ENCODE measurements at places on chromosomes 3 and 15. TPM values are rescaled to one million over a fixed set of nuclear protein-coding genes. Genes with fewer than 3 reads are reported as not detected.

Gene HIGD2B
- total RNA-seq, result not detected

Gene KIF7
- 16.2 TPM for total RNA-seq

GRCh38 chr15:42080919-42081830 is 13.2 kb downstream of the PLA2G4D start:
- no peak for DNase-seq

DNA sequence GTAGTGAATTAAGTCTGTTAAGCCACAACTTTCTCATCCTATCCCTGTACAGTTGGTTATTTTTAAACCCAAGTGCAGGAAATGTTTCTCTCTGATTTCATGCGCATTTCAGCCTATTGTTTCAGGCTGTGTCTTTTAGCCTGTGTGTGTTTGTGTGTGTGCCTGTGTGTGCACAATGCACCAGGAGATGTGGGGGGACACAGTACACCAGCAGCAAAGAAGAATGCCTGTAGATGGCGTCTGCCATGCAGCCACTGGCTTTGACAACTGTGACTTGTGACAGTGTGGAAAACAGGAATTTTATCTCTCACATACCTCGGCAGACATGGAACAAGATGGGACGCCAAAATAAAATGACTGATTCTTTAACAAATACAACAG is 43.6 kb upstream of the PLXNA1 start:
- DNase-seq, result no peak

Gene SPINK8
- total RNA-seq, result not detected

GRCh38 chr15:76274226-76274625 is 37.0 kb downstream of the ETFA start:
- no peak for DNase-seq

DNA sequence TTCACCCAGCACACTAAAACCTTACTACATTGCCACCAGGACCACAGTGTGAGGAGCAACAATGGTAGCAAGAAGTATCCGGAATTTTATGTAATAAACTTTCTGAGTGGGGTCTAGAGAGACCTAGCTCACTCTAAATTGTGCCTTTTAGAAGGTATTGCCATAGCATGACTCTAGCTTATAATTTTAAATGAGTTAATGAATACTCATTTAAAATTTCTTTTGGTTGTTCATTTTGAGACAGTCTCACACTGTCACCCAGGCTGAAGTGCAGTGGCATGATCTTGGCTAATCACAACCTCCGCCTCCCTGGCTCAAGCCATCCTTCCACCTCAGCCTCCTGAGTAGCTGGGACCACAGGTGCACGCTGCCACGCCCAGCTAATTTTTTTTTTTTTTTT is 26.2 kb downstream of the EDC3 start:
- DNase-seq, result no peak

GRCh38 chr15:74958320-74958907 is 1.8 kb upstream of the RPP25 start:
- DNase-seq, result peak; percentile 23
